ENCODE measurements at places on chromosomes 13 and 19.

DNA sequence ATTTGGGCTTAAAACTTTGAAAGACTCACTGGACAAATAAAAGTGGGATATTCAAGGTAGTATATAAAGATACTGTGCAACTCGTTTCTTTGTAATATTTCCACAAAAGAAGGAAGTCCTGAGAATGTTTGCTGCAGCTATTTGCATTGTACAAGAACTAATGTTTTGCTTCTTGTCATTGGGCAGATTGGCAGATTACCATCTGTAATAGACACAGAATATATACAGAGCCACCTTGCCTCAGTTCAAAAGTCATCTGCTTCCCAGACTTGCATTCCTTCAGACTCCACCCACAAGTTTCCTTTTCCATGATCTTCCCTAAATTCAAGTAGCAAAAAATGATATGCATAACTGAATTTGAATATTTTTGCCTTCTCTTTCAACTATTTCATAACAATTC is 145.1 kb downstream of the EFNB2 start:
- DNase-seq = no peak

DNA sequence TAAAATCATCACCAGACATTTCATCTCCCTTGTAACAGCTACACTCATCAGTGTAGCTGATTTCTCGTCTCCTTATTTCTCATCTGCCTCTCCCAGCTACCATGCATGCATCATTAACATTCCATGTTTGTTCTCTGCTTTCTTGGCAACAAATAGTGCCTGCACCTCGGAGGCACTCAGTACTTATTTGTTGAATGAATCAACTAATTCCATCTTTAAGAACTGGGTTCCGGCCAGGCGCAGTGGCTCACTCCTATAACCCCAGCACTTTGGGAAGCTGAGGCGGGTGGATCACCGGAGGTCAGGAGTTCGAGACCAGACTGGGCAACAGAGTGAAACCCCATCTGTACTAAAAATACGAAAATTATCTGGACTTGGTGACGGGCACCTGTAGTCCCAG is 63.9 kb upstream of the GTF3A start:
- no peak for DNase-seq

DNA sequence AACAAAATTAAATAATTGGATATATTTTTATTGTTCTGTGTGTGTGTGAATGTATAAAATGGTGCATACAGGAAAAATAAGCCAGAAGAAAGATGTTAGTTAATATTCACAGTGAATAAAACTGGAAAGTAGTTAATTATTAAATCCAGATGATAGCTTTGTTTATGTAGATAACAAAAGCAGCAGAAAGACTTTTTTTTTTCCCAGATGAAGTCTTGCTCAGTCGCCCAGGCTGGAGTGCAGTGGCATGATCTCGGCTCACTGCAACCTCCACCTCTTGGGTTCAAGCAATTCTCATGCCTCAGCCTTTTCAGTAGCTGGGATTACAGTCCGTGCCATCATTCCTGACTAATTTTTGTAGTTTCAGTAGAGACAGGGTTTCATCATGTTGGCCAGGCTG is 140.1 kb downstream of the ZNF486 start:
- DNase-seq = no peak

GRCh38 chr19:4379383-4380253 is 20.7 kb downstream of the SH3GL1 start:
- DNase-seq = no peak

DNA sequence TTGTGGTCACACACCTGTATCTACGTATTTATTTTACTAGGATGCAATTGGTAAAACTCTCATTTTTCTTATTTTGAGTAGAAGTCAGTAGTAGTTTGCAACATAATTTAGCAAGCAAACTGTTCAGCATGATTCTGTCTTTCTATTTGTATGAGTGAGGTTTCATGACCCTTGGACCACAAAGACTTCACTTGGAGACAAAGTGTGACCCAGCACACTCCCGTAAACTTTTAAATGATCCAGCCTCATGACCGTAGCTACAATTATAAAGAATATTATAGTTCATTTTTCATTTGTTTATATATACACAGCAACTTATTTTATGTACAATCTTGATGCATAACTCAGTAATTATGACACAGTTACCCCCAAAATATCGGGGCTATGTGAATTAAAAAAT is 86.5 kb downstream of the ERCC5 start:
- DNase-seq = no peak

GRCh38 chr13:47898080-47898479 is 103.0 kb downstream of the SUCLA2 start:
- DNase-seq = no peak

- DNase-seq = no peak
Measured at GRCh38 chr13:101059793-101060192, 356.5 kb downstream of the NALCN start.

- DNase-seq = no peak
Measured at GRCh38 chr13:109529964-109530363, 256.4 kb downstream of the IRS2 start.

- no peak for DNase-seq
Measured at GRCh38 chr19:11179716-11180297, 17.5 kb downstream of the KANK2 start.

DNA sequence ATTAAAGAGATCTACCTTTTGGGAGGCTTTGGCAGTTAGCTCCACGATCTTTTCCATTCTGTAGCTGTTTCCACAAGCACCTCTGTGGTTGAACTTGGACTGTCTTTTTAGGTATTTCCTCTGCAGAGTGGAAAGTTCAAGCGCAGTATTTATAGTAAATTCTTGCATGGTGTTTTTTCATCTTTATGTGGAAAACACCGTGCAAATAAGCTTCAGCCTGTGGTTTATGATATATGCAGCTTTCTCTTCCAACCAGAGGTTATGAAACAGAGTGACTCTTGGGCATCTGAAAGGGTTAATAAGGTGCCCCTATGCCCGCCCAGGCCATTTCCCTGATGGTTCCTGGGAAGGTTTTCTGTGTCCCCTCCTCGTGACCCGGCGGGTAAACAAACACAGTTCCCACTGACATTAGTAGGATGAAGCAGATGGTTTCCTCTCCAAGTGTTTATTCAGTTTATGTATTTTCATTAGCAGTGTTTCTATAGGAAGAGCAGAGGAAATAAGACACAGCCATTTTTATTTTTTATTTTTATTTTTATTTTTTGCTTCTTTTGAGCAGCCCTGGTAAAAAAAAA is 39.7 kb upstream of the RNF113B start:
- DNase-seq = no peak

- DNase-seq = no peak
Measured at GRCh38 chr19:2365201-2365970, 5.3 kb downstream of the TMPRSS9 start.

GRCh38 chr19:6446452-6446851 is 12.9 kb upstream of the SLC25A41 start:
- no peak for DNase-seq

- no peak for DNase-seq
Measured at GRCh38 chr19:47020132-47020805, 632 bp downstream of the NPAS1 start.

- DNase-seq = no peak
Measured at GRCh38 chr13:53160211-53160610, 131.6 kb downstream of the OLFM4 start.

DNA sequence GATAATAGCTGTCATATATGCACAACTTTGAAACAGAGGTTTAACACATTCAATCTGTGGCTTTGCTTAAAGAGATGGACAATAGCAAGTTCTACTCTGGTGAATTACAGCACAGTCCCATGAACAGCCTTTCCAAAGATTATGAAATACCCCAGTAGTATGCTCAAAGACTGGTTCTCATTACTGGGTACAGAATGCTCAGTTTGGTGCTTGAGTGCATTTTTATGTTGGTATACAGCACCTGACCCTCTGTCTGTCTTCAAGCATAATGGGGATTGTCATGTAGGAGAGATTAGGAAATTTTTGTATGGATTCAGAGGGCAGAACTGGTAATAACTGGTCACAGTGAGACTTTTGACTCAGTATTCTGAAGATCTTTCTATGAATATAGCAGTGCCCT is 7.6 kb downstream of the LMO7 start:
- DNase-seq = no peak

- no peak for DNase-seq
Measured at GRCh38 chr13:108154421-108154858, 60.9 kb downstream of the LIG4 start.
